Heart right ventricle (tissue), 16 donors: ENCODE measurements at places on chromosomes 3 and 15. TPM values are rescaled to one million over a fixed set of nuclear protein-coding genes. Genes with fewer than 3 reads are reported as not detected.

Gene MYZAP
- 1,235 TPM for total RNA-seq

Gene ANKDD1A
- total RNA-seq = 1.6 TPM

Gene IL20RB
- 0.12 TPM for total RNA-seq

Gene SAXO2
- total RNA-seq = 2.0 TPM

Gene TMC3
- not detected for total RNA-seq

Gene FYCO1
- total RNA-seq = 178 TPM

Gene IQCH
- total RNA-seq = 1.3 TPM

Gene DUOXA2
- total RNA-seq = not detected

Gene SERPINI1
- total RNA-seq = 14.5 TPM

Gene LSG1
- 20.5 TPM for total RNA-seq

Gene STARD5
- total RNA-seq = 0.96 TPM

Gene NR1I2
- total RNA-seq = 0.18 TPM

Gene SEMA3F
- total RNA-seq = 8.5 TPM

Gene LRRC34
- total RNA-seq = 2.5 TPM

Gene PXYLP1
- 12.5 TPM for total RNA-seq

Gene KCNMB3
- 1.8 TPM for total RNA-seq

Gene OSTN
- 0.32 TPM for total RNA-seq

Gene C3orf85
- not detected for total RNA-seq

Gene PFN2
- 56.7 TPM for total RNA-seq

Gene RETNLB
- not detected for total RNA-seq

Gene UROC1
- total RNA-seq = not detected

Gene MAGI1
- total RNA-seq = 45.6 TPM

Gene SCG5
- total RNA-seq = not detected

Gene DAZL
- not detected for total RNA-seq

Gene TP53BP1
- total RNA-seq = 21.2 TPM

Gene PPM1M
- 17.6 TPM for total RNA-seq

Gene TM4SF4
- total RNA-seq = not detected

Gene NXPE3
- total RNA-seq = 31.4 TPM

Gene CD200R1
- total RNA-seq = 0.46 TPM

Gene CLN6
- 14.2 TPM for total RNA-seq

Gene CHST13
- 0.53 TPM for total RNA-seq

Gene AGTR1
- 0.59 TPM for total RNA-seq

Gene CLDN11
- 1.9 TPM for total RNA-seq

Gene WDR93
- total RNA-seq = not detected

Gene ROPN1
- not detected for total RNA-seq

Gene CNTN3
- total RNA-seq = 2.5 TPM

Gene TMEM43
- 32.0 TPM for total RNA-seq

Gene ASB14
- total RNA-seq = 7.8 TPM

Gene HTR3E
- total RNA-seq = not detected

Gene SLC26A6
- 10.2 TPM for total RNA-seq

Gene BSN
- total RNA-seq = 0.17 TPM

Gene ITIH1
- total RNA-seq = not detected

Gene ECE2
- total RNA-seq = not detected

Gene ATP13A5
- total RNA-seq = not detected

Gene TOPAZ1
- not detected for total RNA-seq

Gene TMIE
- total RNA-seq = 0.55 TPM

Gene AP3B2
- 1.4 TPM for total RNA-seq

Gene LEKR1
- total RNA-seq = 0.72 TPM

Gene SPTBN5
- total RNA-seq = 3.0 TPM

Gene EIF4E3
- total RNA-seq = 53.2 TPM

Gene B3GNT5
- 2.0 TPM for total RNA-seq

Gene MUC4
- total RNA-seq = not detected

Gene CGNL1
- total RNA-seq = 32.7 TPM

Gene RARRES1
- total RNA-seq = 99.0 TPM

Gene GPX1
- total RNA-seq = 89.6 TPM

Gene ACTRT3
- total RNA-seq = 0.30 TPM

Gene ATRIP
- total RNA-seq = 3.4 TPM

Gene ABI3BP
- total RNA-seq = 25.8 TPM
